ENCODE measurements at places on chromosomes 2 and 18. TPM values are rescaled to one million over a fixed set of nuclear protein-coding genes. Genes with fewer than 3 reads are reported as not detected.

PDE1A gene
- 15.2 TPM for total RNA-seq

DNA sequence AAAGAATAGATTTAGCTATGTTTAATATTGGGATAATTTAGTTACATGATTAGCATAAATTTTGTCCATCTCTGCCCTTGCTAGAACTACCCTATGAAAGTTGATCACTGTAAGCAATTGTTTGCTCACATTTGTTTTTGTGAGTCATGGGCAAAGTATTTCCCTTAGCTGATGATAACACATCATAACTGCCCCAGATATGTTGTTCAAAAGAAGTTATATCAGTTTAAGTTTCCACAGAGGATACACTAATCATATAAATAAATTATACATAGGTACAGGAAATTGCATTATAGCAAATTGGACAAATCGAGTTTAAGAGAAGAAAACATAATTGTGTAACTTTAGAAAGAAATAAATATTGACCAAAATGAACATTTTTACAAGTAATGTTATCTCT, 223.2 kb upstream of the PIK3C3 start:
- DNase-seq = no peak

DNA sequence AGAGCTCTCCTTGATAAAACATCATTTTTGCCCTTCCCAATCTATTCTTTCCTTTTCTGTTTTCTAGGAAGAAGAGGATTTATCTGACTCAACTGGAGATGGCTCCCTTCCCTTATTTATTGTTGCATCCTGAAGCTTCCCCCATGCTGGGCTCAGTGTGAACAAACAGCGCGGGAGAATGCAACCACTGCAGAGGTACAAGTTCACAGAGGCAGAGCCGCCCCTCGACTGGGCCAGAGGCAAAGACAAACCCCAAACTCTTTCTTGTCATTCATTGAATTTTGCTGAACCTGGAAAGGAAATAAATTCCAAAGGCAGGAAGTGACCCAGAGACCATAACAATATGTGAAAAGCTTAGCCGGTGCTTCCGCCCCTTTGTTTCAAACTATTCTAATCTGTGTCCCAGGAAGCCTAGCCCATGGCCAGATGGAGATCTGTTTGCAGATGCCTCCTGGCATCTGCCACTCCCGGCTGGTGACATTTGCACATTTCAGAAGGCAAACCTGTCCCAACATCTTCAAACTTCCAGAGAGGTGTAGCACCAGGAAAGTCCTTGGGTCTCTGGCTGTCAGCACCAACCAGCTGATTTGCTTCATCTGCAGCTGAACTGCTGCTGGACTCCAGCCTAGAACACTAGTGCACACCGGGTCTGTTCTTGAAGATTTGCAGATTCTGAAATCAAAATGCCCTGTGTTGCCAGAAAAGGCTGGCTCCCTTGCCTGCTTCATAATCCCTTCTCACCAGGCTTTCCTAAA, 79.4 kb upstream of the MAP4K3 start:
- no peak for DNase-seq

GRCh38 chr2:159776321-159776720, 21.7 kb downstream of the CD302 start:
- DNase-seq = no peak

DNA sequence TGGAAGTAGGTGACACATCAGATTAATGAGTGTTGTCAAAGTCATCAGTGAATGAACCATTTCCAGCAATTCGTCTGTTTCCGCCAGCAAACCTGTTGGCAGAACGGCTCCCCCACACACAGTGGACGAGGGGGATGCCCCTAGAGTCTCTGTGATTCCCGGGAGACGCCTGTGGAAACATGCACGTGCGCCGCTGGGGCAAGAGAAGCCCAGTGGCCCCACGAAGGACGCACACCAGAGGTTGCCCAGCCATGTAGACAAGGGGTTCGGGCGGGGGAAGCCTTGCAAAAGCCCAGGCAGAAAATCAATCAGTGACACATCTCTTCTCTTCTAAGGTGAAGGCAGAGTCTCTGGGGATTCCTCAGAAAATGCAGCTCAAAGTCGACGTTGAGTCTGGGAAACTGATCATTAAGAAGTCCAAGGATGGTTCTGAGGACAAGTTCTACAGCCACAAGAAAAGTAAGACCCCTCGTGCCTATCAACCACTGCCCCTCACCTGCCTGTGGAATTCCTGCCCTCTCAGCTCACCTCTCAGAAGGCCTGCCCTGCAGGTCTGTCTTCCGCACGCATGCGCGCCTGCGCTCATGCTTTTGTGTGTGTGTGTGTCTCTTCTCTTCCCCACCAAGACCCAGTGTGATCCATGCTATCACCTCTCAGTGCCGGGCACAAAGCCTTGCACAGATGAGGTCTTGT, 87.1 kb downstream of the INPP5D start:
- no peak for DNase-seq

DNA sequence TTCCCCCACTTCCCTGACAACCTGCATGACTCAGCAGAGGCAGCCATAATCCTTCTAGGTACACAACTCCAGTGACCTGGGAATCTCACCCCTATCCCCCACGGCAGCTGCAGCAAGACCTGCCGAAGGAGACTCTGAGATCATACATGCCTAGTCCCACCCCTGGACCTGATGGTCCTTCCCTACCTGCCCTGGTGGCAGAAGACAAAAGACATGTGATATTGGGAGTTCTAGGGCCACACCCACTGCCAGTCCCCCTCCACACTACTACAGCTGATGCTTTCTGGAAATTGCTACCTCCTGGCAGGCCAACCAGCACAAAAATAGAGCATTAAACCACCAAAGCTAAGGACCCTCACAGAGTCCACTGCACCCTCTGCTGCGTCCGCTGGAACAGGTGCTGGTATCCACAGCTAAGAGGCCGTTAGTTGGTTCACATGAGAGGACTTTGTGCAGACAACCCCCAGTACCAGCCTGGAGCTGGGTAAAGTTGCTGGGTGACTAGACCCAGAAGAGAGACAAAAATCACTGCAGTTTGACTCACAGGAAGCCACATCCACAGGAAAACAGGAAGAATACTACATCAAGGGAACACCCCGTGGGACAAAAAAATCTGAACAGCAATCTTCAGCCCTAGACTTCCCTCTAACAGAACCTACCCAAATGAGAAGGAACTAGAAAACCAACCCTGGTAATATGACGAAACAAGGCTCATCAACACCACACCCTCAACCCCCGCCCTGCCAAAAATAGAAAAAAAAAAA, 12.5 kb downstream of the MARCO start:
- no peak for DNase-seq

DNA sequence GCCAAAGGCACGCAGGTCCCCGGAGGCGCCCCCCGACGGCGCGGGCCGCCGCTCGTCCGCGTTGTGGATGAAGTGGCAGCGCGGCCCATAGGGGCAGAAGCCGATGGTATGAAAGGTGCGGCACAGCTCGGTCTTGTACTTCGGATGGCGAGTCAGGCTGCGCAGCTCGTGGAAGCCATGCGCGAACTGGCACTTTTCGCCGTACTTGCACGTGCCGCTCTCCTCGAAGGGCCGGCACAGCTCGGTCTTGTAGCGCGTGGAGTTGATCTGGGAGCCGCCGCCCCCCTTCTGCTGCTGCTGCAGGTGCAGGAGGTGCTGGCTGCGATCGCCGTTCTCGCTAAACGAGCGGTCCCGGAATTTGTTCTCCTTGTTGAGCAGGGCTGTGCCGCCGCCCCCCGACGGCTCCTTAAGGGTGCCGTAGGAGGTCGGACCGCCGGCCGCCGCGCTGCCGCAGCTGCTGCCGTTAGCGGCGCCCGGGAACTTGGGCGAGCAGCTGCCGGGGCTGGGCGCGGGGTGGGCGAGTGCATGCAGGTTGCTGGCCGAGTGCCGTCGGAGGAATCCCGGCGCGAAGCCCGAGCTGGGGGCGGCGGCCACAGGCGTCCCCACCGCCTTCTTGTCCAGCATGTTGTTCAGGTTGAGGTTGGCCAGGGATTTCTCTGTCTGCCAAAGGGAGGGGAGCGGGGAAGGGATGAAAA, 1.2 kb downstream of the ZFP36L2 start:
- peak; percentile 65 for DNase-seq

ARHGAP25 gene
- 6.7 TPM for total RNA-seq

- no peak for DNase-seq
These were observed 67.8 kb upstream of the DSC1 start for GRCh38 chr18:31230495-31230894.

RGPD4 gene
- total RNA-seq = 7.1 TPM

DES gene
- 33.3 TPM for total RNA-seq

HEATR5B gene
- 35.7 TPM for total RNA-seq

GRCh38 chr2:142142595-142142994, 11.8 kb upstream of the LRP1B start:
- DNase-seq = no peak

DNA sequence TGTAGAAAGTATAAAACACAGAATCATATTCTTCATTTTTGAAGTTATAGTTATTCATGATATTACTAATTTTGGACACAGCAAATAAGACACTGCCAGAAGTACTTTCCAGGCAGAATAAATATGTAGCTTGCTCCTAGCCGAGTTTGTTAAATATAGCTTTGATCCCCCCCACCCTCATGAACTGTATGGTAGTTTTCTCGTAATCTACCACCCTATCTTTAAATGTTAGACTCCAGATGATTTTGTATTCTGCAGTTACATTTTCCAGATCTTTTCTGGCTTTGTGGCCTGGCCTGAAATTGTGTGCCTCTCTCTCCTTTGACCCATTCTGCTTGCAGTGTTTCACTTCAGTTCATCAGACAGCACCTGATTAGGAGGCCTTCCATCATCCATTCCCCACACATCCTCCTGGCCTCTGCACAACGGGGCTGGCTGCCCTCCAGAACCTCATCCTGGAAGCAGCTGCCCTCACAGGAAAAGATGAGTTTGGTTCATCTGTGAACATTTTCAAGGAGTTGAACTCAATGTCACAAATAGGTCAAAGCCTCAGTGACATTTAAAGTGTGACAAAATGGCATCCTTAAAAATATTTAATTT, 4.7 kb upstream of the KCNJ3 start:
- DNase-seq = no peak

DAW1 gene
- 25.2 TPM for total RNA-seq

DNA sequence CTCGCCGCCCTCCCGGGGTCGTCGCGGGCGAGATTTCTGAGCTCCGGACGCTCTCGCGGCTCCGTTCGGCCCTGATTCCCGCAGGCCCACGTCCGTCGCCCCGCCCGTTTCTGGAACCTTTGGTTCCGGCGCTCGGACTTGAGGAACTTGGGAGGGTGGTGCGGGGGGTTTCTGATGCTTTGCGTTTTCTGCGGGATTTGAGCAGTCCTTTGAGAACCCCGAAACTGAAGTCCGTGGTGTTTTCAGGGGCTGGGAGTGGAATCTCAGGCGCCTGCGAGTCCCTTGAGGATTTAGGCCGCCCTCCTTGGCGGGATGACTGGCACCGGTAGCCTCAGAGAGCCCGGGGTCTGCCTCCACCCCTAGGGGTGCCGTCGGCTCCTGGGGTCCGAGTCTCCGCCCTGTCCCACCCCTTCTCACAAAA, 336 bp downstream of the THNSL2 start:
- no peak for DNase-seq

GRCh38 chr18:45122506-45122905, 441.8 kb downstream of the SETBP1 start:
- no peak for DNase-seq

MALL gene
- 7.6 TPM for total RNA-seq

- no peak for DNase-seq
These were observed 155.7 kb downstream of the TNS1 start for GRCh38 chr2:217847115-217847514.

SLC5A6 gene
- 83.4 TPM for total RNA-seq

- peak; percentile 46 for DNase-seq
These were observed 372.5 kb downstream of the GALR1 start for GRCh38 chr18:77622009-77622692.

- no peak for DNase-seq
These were observed 5.6 kb upstream of the DNMT3A start for GRCh38 chr2:25347205-25347815.

GRCh38 chr2:28355521-28356094, 37.0 kb upstream of the FOSL2 start:
- peak; percentile 67 for DNase-seq

GRCh38 chr2:228589115-228589514, 407.6 kb upstream of the SPHKAP start:
- DNase-seq = no peak

DNA sequence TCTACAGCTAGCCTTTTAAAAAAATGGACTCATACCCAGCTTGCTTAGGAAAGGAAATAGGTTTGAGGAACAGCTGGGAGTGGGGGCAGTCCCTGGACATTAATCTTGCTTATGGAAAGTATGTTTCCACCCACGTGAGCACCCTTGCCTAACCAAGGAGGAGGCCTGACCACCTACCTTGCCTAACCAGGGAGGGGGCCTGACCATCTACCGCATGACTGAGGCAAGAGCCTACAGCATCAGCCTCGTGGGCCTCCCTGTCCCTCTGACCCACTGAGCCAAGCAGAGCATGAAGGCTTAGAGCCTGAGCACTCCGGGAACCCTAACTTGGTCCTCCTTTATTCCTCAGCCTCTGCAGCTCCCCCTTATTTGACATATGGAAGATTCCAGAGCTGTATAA, 20.2 kb downstream of the PRKAG3 start:
- no peak for DNase-seq

GRCh38 chr2:96523659-96524481, 12.7 kb upstream of the ARID5A start:
- no peak for DNase-seq

DNA sequence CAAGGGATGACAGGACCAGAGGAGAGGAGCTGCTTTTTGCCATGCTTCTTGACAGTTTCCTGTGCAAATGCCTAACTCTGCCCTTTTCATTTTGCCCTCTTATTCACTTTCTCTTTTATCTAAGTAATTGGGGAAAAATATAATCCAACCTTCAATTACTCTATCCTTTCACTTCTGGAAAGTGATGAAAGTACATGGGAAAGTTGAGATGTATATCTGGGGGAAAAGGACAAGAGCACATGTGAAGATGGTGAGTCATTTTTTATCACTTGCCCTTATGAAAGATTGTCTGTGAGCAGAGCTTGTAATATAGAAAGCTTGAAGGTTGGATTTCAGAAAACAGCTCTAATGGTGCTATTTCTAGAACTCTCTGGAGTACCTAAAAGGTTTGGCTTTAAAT, 1070.7 kb downstream of the CNTNAP5 start:
- no peak for DNase-seq

CAPG gene
- total RNA-seq = 29.4 TPM

- DNase-seq = no peak
These were observed 25.5 kb downstream of the TTR start for GRCh38 chr18:31617031-31617717.

- DNase-seq = no peak
These were observed 84.1 kb upstream of the MGAT5 start for GRCh38 chr2:134169788-134170187.

AQP12B gene
- not detected for total RNA-seq

GRCh38 chr18:78782951-78783563, 196.6 kb upstream of the SALL3 start:
- no peak for DNase-seq

BOLA3 gene
- 56.2 TPM for total RNA-seq

GRCh38 chr18:53796040-53796729, 428.3 kb downstream of the MBD2 start:
- DNase-seq = no peak

All from testis (tissue), 5 donors.